ENCODE measurements at places on chromosomes 2 and 18. TPM values are rescaled to one million over a fixed set of nuclear protein-coding genes. Genes with fewer than 3 reads are reported as not detected.

DNA sequence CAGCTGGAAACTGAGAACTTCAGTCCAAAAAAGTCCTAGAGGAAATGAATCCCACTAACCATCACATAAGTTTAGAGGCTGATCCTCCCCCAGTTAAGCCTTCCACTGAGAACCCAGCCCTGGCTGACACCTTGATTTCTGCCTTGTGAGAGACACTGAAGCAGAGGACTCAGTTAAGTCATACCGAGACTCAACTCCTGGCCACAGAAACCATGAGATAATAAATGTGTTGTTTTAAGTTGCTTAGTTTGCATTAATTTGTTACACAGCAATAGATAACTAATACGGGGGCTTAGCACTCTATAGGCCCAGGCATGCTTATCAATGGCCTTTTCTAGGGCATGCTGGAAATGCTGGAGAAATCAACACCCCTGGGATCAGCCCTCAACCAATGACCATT lies 3.4 kb upstream of the ADD2 start:
- DNase-seq, result no peak

DNA sequence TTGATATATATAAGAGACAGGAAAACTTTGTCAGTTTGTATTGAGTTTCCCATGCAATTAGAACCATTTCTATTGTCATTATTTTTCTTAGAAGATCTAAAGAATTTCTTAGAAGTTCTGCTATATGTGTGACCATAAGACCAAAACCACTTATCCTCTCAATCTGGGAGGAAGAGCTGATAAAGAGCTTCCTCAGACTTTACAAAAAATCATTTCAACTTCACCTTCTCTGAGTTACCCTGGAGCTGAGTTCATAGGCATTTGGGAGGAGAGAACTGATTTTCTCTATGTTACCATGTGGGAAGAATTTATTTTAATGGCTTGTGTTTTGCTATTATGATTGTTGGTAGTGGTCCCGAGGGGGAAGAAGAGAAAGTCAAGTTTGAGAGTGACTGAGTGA lies 329.3 kb downstream of the GPD2 start:
- no peak for DNase-seq

GRCh38 chr2:64854773-64855237 lies 134.4 kb upstream of the SLC1A4 start:
- DNase-seq, result no peak

The DNAJC5G gene
- polyA plus RNA-seq, result not detected

The GORASP2 gene
- 101 TPM for polyA plus RNA-seq

The PASK gene
- polyA plus RNA-seq, result 4.9 TPM

DNA sequence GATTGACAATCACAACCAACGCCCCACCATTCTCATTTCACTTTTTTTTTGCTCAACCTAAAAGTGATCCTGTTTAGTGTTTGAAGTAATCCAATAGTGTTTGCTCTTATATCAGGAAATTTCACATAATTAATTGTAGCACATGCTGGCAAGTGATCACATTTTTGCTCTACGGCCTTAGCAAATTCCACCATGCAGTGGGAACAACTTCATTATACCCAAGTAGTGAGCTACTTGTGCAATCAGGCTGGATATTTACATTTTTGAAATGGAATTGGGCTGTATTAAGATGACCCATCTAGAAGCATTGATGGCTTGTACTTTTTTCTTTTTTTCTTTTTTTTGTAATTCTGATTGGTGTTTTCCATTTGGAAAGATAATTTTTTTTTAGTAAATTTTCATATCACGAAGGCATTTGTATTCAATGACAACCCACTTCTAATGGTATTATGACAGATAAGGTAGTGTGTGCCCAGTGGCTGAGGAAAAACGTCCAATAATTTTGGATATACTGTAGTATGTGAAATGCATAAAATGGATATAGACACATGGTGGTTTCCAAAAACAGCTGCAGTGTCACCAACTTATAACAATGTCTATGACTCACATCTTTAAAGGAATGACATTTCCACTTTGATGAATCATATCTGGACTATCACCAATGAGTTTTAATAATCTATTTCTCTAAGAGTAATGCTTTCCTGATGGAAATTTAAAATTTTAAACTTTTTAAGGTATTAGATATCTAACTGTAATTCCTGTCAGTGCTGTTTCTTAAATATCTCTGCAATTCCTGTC lies 130.6 kb downstream of the COL6A3 start:
- DNase-seq, result no peak

DNA sequence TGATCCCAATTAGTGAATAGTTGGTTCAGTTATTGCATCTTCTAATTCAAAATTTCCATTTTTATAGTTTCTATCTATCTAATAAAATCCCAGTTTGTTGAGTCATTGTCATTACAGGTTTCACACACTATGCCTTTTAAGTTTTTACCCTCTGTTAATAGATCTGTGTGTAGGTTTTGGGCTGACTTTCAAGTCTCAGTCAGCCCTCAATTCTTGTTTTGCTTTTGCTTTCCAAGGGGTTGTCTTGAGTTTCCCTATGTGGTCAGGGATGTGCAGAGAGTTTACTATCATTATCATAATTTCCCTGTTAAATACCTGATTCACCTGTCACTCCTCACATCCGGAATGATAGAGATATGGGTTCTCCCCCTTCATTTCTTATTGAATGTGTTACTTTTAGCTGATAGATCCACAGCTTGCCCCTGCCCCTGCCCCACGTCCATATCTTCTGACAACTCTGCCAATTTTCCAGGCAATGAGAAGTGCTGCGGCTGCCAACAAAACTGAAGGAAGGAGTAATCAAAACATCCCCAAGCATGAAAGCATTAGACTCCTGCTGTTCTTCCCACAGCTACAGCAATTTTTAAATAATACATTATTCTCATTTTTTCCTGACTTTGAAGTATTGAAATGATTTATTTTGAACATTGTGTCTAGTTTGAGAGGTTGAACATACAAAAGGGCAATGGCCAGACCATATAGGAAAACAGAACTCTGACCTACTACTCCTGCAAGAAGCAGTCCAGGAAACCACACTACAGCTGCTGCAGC lies 1064.8 kb downstream of the SUCLG1 start:
- DNase-seq, result no peak

The SERPINB7 gene
- not detected for polyA plus RNA-seq

DNA sequence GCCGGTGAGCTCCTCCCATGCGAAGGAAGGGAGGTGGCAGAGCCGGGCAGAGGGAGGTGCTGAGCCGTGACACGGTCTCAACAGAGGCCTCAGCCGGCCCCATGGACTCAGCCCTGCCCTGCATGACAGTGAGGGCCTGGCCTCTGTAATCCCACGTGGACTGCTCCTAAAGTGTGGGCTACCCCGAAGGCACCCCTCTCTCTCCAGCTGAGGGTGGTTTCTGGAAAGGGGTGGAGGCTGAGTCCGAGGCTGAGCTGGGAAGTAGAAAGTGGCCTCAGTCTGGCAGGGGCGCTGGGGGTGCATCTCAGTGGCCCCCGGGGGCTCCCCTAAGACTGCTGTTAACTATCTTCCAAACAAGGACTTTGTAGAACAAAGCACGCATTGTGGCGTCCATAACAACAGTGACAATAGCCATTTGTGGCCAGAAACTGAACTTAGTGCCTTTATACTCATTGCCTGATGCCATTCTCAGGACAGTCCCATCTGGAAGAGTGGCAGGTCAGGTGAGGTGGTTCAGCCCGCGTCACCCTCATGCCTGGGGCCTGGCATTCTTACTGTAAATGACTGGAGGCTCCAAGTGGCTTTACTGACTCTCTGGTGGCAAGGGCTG lies 192.4 kb downstream of the TWIST2 start:
- DNase-seq, result no peak

The TTR gene
- not detected for polyA plus RNA-seq

- DNase-seq, result peak; percentile 55
Observed at GRCh38 chr2:42754021-42754775, 9.7 kb downstream of the OXER1 start.

GRCh38 chr2:240648650-240649275 lies 23.5 kb downstream of the GPR35 start:
- no peak for DNase-seq

The C1QL2 gene
- polyA plus RNA-seq, result not detected

DNA sequence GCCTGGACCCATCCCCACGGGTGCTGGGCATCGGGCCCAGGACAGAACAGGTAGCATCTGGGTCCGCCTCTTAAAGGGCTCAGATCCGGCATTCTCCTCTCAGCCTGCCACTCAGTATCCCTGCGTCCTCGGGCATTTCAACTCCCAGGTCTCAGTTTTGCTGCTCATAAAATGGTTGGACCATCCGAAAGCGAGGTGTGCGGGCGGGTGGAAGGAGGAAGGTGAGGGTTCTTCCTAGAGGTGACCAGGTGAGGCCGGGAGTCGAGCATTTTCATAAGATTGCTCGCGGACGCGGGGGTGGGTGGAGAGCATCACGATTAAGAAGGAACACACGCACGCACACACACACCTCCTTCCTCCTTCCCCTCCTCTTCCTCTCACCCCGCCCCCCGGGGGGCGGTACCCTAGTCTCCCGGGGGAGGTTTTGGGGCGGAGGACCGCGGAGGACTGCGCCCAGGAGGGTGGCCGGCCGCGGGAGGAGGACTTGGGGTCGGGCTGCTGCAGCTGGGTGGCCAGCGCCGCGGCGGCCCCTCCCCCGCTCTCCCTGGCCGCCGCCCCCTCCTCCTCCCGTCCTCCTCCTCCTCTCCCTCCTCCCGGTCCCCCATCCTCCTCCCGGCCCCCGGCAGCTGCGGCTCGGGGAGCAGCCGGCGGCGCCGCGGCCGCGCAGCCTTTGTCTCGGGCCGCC lies 97.9 kb upstream of the GPR45 start:
- no peak for DNase-seq

Data from immature natural killer cell (primary cell).